Suppressor macrophage (primary cell): ENCODE measurements at places on chromosomes 4 and X.

DNA sequence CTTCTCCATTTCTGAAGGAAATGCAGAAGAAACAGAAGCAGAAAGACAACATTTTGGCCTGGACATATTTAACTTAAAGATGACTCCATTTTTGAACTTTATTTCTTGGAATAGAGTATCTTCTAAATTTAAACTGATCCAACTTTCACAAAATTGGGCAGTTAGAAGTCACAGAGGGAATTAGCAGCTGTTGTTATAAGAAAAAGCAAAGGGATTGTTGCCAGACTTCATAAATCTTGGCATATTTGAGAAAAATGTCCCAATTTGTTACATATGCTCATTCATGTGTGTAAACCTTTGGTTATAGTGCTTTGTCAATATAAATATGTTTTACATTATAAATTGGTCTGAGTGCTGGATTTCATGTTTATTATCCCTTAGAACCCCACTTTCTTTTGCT is 3.4 kb downstream of the GLUD2 start:
- no peak for DNase-seq

DNA sequence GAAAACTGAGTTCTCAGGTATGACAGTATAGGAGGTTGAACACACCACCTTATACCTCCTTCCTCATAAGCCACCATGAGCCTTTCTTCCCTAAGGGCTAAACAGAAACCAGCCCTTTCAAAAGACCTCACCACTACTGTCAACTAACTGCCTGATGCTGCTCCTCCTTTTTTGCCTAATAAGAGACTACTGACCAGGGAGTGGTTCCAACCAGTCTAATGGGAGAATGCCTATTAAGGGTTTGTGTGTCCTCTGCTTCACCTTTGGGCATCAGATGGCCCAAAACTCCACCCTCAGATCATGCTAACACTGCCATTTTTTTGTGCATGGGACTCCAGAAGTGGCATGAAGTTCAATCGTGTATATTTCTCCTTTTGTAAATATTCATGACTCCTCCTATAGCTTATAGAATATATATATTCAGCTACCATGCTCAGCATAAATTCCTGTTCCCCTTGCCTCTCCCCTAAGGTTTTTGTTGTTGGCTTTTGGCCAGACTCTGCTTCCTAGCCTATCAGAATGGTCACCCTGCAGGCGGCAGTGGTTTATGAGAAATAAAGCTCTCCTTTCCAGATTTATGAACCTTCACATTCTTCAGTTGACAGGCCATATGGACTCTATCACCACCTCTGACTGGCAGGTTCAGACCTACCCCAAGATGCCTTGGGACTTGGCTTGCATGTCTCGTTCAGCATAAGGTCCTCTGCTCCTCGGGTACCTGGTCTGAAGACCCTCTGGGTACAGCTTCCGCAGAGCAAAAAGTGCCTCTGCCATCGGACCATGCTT is 28.2 kb downstream of the FGFBP1 start:
- no peak for DNase-seq

DNA sequence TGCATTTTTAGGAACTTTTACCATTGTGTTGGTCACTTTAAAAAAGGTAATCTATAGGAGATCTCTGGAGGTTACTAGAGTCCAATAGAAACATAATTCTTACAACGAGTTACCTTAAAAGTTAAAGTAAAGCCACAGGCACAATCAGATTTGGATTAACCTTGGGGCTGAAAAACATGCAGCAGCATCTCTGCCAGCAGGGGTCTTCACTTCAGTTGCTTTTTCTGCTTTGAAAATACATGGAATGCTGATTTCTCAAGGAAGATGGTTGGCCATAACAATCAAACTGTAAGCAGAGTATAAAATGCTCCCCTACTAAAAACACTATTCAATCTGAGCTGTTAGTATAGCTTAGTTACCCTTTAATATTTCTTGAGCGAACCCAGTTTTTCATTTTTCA is 1072.3 kb upstream of the PCDH10 start:
- DNase-seq = no peak

DNA sequence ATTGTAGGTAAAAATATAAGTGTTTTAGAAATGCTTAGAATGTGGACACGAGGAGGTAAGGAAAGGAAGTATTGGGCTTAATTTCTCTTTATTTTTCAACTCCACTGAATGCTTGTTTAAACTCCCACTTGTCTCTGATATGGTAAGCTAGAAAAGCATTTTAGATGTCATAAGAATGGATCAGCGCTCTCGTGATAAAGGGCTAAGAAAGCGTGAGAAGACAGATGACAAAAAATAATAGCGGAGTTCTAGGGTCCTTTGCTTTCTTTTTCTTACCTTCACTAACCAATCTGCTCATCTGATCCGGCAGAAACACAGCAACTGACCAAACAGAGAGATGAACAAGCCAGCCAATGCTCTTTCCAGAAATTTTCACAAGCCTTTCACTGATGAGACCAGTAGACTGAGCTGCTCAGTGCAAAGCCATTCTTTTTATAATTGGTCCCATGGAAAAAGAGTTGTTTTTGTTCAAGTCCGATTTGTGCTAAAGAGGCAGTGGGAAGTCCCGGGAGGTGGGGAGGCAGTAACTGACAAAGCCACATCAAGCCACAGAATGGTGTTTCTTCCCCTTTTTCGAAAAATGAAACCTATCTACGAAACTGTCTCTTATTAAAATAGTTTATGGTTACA is at the start of gene TASL:
Gene TASL, minus strand, starts transcription at position 405 of the 630 bp plus-strand sequence. CDS start 17,411 bp downstream, outside the sequence.
- peak; percentile 57 for DNase-seq

GRCh38 chr4:6641164-6641970 is 882 bp downstream of the MRFAP1 start:
- DNase-seq = peak; percentile 56

- DNase-seq = no peak
Observed at GRCh38 chr4:138611721-138612120, 369.6 kb upstream of the SLC7A11 start.

DNA sequence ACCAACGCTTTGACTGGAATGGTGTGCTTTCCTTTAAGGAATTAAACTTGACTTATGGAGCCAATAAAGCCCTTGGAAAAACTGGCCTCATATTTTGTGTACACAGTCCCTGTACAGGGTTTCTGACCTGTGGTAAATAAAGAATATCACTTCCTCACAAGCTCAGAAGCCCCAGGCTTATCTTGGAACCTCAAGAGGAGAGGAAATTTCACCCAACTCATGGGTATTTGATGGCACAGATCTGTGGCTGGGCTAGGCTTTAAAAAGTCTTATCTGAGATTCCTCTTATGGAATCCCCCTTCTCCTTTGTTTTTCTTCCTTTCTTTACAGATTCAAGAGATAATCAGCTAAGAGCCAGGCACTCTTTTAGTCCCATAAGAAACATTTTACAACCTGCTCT is 89.3 kb upstream of the USP38 start:
- no peak for DNase-seq

DNA sequence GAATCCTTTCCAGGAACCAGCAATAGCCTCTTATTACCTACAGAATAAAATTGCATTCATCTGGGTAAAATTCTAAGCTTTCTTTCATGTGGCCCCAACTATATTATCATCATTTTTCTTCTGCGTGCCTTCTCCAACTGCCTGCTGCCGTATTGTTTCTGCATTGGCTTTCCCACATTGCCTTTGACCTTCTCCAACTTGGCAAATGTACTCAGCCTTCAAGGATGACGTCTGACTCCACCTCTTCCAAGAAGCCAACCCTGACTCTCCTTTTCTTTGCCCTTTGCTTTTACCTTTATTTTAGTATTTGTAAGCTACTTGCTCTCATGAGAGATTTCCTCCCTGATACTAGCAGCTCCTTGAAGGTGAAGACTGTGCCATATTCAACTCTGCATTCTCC is 200.4 kb upstream of the FAM9B start:
- no peak for DNase-seq

- DNase-seq = no peak
Observed at GRCh38 chr4:10730019-10730418, 45.5 kb upstream of the CLNK start.

GRCh38 chrX:19075754-19076153 is 46.5 kb downstream of the ADGRG2 start:
- DNase-seq = no peak

- DNase-seq = no peak
Observed at GRCh38 chrX:51893931-51894696, 691 bp downstream of the MAGED1 start.

GRCh38 chrX:48813644-48814043 is 11.8 kb downstream of the HDAC6 start:
- peak; percentile 78 for DNase-seq

GRCh38 chr4:102529977-102530376 is 28.8 kb downstream of the NFKB1 start:
- DNase-seq = no peak

GRCh38 chr4:3683744-3684421 is 82.3 kb upstream of the ADRA2C start:
- no peak for DNase-seq

DNA sequence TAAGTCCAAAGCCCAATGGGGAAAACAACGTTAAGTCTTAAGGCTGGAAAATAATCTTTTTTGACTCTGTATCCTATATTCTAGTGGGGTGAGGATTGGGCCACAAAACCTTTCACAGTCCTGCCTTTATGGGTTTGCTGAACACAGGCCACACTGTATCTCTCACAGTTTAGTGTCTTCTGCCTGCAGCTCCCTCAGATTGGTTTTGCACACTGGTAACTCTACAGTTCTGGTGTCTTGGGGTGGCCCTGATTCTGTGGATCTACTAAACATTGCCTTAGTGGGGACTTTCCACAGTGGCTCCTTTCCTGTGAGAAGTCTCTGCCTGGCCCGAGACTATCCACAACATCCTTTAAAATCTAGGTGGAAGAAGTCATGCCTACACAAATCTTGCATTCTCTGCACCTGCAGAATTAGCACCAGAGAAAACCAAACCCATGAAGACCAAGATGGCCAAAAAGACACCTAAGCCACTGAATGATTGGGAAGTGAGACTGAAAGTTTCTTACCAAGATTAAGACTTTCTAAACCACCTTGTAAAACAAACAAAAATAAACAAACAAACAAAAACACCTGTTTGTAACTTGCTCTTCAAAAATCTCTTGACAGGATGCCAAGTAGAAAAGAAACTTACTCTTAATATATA is 150.4 kb upstream of the PCDH10 start:
- no peak for DNase-seq

DNA sequence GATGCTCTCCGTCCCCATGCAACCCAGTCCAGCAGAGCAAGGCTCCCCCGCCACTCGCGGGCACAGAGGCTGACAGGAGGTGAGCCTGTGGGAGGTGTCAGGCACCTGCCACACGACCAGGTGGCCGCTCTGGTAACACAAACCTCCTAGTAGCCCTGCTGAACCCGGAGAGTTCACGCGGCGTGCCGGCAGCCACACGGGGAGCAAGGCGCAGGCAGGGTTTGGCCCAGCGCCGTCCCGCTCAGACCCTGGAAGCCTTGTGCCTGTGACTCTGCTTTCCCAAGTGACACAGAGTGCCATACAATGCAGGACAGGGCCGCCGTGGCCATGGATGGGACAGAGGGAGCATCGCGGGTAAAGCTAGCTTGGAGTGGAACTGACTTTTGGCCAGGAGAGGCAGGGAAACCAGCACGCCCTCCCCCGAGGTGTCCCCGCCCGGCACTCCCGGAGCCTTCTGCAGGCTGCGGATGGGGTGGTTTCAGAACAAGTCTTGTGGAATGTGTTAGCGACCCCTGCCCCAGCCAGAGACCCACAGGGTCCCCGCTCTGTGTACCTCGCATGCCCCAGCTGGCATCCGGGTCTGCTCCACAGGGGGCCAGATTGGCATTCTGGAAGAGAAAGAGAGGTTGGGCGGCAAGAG is 44.7 kb upstream of the AFAP1 start:
- DNase-seq = no peak

DNA sequence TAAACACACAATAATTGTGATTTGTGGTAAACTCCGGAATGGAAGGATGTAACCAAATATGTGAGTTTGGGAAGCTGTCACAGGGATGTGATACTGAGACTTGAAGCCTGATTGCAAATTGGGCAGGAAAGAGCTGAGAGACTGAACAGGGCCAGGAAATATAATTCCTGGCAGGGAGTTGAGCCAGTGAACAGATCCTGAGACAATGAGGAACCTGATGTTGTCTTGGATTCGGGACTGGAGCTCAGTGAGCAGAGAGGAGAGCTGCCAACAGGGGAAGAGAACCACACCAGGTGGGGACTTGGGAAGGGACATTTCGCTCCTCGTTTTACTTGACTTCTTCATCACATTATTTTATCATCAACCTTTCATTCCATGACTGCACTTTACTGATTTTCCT is 386.0 kb downstream of the TLL1 start:
- DNase-seq = no peak

GRCh38 chr4:54274795-54275665 is 45.9 kb downstream of the PDGFRA start:
- DNase-seq = no peak
